CD4-positive, alpha-beta T cell (primary cell): ENCODE measurements at places on chromosomes 2 and 18.

DNA sequence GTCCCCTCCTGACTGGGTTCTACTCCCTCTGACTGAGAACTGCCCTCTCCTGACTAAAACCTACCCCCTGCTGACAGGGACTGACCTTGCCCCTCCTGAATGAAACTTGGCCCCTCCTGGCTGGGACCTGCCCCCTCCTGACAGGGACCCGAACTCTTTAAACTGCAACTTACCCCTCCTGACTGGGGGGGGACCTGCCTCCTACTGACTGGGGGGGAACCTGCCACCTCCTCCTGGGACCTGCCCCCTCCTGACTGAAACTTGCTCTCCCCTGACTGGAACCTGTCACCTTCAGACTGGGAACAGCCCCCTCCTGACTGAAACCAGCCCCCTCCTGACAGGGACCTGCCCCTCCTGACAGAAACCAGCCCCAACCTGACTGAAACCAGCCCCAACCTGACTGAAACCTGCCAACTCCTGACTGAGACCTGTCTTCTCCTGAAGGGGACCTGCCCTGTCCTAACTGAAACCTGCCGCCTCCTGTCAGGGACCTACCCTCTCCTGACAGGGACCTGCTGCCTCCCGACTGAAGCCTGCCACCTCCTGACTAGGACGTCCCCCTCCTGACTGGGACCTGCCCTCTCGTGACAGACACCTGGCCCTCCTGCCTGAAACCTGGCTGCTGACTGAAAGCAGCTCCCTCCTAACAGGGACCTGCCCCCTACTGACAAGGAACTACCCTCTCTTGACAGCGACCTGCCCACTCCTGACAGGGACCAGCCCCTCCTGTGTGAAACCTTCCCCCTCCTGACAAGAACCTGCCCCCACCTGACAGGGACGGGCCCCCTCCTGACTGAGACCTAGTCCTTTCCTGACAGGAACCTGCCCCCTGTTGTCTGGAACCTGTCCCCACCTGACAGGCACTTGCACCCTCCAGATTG, 87.1 kb downstream of the PXDN start:
- no peak for DNase-seq

DNA sequence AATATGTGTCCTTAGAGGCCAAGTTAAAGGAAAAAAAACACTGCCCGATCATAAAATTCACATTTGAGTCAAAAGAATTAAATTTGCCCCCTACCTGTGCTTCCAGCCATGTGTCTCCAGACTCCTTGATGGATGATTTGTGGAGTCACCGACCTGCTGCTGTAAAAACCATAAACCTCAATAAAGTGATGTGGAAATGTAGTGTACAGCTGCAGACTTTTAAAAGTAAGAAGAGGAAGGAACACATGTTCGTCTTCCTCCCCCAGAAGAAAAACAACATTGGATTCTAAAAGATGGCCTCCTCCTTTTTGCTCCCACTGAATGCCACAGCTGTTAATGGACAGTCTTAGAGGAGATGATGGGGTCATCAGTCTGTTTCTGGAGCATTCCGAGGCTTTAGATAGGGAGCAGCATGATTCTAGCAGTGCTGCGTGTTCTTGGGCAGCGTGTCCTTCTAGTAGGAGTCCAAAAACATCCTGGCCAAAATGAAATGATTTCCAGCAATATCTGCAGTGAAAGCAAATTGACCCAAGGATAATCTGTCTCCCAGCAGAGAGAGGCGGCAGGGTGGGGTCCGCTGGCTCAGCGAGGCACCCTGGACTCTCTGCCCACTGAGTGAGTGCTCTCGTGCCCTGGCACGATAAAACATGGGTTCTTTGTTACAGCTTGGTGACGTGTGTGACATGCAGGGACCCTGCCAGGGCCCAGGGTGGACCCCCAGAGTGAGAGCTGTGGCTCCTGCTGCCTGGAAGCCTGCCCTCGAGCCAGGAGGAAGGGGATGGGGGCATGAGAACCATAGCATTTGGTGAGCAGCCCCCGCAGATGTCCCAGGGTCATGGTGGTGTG, 196.1 kb downstream of the FAM210A start:
- DNase-seq, result no peak

DNA sequence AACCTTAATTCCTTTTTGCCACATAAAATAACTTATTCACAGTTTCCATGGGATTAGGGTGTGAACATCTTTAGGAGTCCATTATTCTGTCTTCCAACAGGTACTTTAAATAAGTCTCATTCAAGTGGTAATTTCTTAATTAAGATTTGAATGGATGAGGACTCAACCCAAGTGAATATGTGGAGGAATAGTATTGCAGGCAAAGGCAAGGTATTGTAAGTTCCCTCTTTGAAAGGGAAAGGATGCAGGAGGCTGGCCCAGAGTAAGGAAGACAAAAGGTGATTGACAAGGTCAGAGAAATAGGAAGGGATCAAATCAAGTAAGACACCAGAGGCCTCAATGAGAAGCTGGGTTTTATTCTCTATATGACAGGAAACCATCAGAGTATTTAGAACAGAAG, 238.2 kb upstream of the RBMS1 start:
- no peak for DNase-seq

DNA sequence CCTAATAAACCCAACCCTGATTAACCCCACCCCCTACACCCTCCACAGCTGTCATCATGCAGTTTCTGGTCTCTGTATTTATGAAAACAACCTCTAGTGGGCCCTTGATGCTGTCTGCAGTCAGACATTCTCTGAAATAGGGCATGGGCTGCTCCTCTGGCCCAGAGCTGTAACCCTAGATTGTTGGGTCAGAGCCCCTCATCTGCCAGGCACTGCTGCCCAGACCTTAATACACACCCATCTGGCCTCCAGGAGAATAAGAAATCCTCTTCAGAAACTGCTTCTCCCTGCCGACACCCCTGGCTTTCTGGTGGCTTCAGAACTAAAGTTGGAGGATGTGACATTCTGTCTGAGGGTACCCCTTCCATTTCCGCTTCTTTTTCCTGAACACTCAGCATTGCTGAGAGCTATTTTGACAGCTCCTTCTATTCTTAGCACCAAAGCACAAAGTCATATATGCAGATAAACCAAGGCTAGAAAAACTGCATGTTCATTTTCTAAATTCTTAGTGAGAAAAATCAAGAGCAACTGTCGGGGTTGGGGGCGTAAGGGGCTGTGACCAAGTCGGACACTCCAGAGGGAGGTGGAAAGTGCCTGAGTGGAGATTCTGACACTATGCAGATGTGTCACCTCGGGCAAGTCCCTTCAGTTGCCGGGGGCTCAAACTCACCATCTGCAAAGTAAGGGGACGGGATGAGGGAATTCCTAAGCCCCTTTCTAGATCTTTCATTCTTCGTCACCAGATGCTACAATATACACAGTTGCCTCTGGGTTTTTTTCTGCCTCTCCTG, 28.7 kb downstream of the SRSF7 start:
- peak; percentile 68 for DNase-seq

GRCh38 chr2:33477473-33478468, 1.3 kb downstream of the RASGRP3 start:
- no peak for DNase-seq

DNA sequence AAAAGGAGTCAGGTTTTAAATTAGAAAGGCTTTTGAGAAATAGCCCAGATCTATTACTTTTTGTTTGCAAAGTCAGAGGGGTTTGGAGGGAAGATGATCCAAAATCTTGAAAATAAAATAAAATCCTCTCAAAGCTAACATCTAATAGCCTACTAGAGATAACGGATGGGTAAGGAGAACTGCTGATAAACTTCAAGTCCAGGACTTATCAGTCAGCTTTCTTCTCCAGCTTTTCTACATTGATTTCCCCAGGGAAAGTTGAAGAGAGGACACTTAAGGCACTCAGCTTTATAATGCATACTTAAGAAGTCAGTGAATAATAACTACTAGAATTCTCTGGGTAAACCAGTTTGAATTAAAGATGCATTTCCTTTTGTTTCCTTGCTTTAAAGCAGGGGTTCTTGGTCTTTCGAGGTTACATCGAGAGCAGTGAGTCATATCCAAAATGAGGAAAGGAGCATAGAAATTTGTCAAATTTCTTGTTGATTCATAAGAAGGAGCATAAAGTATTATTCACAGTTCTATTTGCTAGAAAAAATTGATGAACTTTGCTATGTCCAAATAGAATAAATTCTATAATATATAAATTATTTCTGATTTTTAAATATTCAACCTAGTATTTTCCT, 43.2 kb upstream of the ITPRID2 start:
- no peak for DNase-seq

DNA sequence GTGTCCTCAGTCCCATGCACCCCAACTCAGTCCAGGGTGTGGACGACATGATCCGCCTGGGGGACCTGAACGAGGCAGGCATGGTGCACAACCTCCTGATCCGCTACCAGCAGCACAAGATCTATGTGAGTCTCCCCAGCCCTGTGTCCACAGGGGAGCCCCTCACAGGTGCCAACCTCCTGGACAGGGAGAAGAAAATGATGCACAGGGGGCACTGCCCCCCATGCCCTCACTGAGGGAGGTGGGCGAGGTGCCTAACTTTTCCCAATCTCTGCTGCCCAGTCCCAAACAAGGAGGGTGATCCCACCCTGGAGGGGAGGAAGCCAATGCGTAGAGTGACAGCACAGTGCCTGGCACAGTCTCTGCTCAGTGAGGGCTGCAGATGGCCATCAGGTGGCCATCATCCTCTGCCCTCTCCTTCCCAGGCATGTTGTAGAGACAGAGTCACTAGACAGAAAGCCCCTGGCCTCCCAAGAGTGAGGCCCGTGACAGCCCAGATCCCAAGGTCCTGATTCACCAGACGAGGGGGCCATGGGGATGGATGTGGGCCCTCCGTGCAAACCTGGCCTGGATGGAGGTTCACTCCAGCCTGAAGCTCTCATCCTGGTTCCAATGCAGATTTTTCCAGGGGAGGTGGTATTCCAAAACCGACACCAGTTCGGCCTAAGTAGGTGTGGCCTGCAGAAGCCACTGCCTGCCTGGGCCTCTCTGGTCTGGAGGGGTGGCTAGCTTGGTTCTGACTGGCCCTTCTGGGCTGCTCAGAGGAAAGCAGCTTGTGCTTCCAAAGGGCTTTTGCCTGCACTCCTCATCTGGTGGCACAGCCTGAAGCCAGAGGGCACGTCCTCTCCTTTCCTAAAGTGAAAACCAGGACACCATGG, 30.0 kb downstream of the MYO7B start:
- no peak for DNase-seq

GRCh38 chr18:46356278-46357033, 252.3 kb downstream of the HAUS1 start:
- DNase-seq, result no peak

DNA sequence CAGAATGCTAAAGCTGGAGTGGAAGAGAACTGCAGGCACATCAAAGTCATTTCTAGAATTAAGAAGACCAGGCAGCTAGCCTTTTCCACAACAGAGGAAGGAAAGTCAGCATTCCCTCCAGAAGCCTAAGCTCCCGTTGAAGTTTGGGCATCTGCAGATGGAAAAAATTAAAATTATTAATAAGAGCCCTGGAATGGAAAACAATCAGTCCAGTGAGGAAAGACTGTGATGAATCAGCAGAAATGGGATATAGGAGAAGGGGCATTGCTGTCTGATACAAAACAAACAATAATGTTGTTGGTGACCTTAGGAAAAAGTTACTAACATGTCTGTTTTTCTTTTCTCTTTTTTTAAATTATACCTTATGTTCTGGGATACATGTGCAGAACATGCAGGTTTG, 450.7 kb upstream of the SLC14A2 start:
- DNase-seq, result no peak

DNA sequence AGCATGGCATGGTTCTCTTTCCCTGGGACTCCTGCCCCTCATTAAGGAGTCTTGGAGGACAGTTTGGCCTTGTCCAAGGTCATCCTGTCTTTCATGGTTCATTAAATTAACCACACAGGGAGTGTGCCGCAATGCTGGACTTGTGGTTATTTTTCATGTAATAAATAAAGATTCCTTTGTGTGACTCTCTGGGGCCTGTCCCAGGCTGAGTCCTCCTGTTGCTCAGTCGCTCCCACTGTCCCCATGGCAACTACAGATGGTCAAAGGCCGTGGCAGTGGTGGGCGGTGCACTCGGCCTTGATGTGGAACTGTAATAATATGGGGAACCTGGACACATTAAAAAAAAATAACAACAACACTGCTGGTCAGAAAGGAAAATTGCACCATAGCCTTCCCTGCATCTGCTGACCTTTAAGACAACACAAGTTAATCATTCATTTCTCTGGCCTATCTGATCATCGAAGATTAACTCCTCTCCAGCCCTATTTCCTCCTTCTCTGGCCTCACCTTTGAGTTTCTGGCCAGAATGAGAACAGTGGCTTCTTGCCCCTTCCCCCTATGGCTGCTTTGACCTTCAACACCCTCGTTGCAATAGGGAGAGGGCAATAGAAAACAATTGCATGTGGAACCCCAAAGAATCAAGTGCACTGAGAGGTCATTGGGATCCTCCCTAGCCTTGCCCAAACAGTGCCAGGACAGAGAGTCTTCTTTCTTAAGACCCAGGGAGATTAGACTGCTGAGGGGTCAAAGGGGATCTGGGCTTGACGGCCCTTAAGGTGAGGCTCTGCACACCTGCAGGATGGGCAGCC, 44.7 kb downstream of the PSD4 start:
- no peak for DNase-seq

DNA sequence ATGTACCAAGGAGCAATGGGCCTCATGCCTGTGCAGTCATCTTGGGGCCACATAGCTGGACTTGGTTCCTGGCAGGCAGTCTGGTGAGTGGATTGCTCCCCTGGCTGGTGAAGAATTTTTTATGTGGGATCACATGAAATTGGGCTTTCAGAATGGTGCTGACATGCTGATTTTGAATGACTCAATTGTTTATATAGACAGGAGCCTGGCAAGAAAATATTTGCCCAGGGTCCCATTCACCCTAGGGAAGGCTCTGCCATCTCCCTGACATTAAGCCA, 266.9 kb downstream of the DYSF start:
- DNase-seq, result no peak

GRCh38 chr18:10045296-10045891, 131.6 kb downstream of the VAPA start:
- DNase-seq, result no peak

GRCh38 chr2:159736048-159736447, 23.7 kb downstream of the MARCHF7 start:
- DNase-seq, result no peak

DNA sequence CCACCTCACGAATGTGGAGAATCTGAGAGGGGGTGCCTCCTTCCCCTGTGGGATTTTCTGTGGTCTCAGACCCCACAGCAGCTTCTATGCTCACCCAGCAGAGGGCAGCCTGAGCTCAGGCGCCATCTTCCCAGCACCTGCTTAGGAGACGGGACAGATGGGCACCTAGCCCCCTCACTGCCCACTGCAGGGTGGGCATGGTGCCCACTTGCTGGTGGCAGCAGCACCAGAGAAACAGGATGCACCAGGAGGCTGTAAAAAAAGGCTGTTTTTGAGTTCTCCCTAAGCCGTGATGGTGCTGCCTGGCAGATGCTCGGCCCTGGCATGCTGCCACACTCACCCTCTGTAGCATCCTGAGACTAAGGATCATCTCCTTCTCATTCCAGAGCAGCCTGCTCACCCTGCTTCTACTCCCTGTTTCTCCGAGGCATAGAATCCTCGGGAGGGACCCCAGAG, 19.1 kb upstream of the SLC20A1 start:
- DNase-seq, result peak; percentile 48

DNA sequence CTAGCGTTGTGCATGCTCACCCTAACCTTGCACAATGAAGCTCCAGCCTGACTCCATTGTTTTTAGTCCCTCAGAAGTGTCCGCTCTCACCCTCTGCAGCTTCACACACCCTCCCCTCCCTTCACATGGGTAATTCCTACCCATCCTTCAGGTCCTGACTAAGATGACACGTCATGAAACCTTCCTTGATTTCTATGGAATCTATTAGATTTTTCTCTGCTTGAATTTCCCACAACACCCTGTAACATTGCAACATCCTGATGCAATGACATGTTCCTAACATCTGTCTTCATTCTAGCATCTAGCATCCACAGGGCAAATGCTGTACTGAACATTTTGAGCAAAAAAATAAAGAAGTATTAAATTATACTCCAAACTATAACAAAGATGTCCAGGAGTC, 77.0 kb upstream of the PID1 start:
- DNase-seq, result no peak
